Kidney tubule cell (primary cell): ENCODE measurements at places on chromosomes 12 and 14.
A peak's percentile ranks its signal among the peaks of the same experiment; 100 is the strongest.

DNA sequence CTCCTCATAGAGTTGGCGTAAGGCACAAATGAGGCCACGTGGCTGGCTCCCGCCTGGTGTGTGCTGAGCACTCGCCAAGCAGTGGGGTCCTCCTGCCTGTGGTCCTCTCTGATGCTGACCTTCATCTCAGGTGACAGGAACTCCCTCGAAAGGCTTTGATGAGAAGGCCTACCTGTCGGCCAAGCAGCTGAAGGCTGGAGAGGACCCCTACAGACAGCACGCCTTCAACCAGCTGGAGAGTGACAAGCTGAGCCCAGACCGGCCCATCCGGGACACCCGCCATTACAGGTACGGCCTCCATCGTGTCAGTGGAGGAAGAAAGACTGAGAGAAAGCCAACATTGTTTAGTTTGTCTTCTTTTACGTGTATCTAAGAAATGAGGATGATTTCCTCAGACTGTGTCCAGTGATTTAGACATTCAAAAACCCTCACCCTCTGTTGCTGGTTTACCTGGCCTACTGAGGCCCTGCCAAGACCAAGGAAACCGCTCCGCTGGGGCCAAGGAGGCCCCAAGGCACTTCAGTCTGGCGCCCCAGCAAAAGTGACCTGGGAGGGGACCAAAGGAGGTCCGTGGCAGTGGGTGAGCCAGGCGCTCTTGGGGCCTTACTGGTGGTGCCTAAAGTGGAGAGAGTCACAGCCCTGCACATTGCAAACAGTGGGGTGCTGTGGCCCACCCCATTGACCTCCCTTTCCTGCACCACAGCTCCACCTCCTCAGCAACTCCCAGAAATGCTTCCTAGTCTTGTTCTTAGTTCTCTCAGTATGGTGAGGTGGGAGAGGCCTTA is 60.8 kb downstream of the GALNT16 start:
- no peak for DNase-seq

DNA sequence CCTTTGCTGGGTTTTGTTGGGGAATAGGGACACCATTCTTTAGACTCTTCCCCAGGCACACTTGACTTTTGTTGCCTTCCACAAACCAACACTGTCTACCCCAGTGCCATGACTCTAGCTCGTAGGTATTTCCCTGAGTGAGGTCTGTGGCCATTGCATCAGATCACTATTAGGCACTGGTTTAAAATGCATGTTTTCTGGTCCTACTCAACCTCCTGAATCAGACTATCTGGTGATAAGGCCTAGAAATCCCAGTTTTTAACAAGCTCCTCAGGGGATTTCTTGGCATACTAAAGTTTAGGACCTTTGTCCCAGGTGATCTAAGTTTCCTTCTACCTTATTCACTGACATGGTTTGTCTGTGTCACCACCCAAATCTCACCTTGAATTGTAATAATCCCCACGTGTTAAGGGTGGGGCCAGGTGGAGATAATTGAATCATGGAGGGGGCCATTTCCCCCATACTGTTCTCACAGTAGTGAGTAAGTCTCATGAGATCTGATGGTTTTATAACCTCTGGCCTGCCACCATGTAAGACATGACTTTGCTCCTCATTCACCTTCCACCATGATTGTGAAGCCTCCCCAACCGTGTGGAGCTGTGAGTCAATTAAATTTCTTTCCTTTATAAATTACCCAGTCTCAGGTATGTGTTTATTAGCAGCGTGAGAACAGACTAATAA is 87.8 kb upstream of the PSMC1 start:
- peak; percentile 61 for DNase-seq

DNA sequence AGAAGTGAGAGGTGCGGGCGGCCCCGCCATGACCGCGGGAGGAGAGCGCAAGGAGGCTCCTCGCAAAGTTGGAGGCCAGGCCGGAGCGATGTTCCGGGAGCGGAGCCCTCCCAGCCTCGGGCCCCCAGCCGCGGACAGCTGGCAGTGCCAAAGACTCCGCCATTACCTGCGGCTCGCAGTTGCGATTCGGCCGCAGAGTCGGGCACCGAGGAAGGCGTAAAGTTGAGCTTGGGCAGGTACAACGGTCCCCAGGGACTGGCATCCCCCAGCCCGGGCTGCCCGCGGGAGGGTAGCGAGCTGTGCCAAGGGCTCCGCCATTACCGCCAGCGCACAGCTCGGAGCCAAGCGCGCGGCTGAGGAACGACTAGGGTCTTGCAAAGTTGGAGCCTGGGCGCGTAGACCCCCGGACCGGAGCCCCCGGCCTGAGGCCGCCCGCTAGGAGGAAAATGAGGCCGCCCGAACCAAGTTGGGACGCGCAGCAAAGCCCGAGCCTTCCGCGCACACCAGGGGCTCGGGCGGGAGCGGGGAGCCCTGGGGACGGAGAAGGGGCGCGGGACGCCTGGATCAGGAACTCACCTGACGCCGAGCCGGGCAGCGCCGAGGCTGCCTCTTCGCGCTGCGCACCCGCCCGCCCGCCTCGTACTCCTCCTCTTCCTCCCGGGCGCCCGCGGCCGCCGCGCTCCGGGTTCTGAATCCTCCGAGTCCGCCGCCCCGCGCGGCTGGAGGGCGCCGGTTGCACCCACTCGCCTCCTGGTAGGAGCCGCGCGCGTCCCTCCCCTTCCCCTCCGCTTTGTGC is 677 bp downstream of the NOS1 start:
- no peak for DNase-seq

- no peak for DNase-seq
These were observed 52.0 kb upstream of the RIMBP2 start for GRCh38 chr12:130768120-130768519.

DNA sequence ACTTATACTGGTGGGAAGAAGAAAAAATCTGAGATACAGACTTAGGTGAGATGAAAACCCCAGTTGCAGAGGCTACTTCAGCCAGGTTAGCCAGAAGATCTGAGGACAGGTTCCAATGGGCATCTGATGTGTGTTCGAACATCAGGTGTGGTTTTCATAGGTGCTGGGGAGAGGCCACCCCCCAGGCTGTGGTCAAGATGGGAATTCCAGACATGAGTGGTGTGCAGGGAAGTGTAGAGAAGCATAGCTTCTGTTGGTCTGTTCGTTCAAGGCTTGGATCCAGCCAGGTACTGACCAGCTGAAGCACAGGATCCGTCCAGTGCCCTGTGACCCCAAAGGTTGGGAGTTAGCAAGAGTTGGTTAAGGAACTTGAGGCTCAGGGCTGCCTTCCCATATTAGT is 85.5 kb downstream of the SSPN start:
- peak; percentile 87 for DNase-seq

- DNase-seq, result no peak
These were observed 1.8 kb downstream of the NOVA1 start for GRCh38 chr14:26595926-26596542.

- peak; percentile 89 for DNase-seq
These were observed 158.6 kb downstream of the MON2 start for GRCh38 chr12:62625228-62625627.

GRCh38 chr12:44696542-44696941 is 179.6 kb downstream of the NELL2 start:
- peak; percentile 28 for DNase-seq

GRCh38 chr12:57164966-57165625 is 17.7 kb upstream of the LRP1-AS start:
- DNase-seq, result no peak

DNA sequence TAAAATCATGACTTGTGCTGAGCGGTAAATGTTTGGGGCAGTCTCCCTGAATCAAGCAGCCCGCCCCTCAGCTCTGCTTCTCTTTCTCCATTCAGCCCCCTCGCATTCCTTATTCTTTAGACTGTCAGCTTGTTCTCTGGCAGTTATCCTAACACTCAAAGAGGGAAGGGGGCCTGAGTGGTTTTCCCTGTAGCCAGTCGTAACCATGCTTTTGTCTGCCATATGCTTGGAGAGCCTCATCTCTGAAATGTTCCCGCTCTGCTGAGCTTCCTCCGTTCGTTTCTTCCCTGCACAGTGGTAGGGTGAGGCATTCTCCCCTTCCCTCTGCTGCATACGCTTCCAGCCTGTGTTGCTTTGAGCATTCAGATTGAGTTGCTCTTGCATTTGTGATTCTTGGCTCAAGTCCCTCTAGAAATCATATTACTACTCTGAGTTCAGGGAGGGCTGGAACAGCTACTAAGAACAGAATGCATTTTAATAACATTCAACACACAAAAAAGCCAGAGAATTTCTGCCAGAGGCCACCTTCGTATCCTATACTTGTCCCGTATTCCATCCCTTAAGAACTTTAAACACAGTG is 119.7 kb downstream of the FBXL14 start:
- peak; percentile 84 for DNase-seq

- no peak for DNase-seq
These were observed 21.6 kb upstream of the CAMKK2 start for GRCh38 chr12:121318121-121318520.

DNA sequence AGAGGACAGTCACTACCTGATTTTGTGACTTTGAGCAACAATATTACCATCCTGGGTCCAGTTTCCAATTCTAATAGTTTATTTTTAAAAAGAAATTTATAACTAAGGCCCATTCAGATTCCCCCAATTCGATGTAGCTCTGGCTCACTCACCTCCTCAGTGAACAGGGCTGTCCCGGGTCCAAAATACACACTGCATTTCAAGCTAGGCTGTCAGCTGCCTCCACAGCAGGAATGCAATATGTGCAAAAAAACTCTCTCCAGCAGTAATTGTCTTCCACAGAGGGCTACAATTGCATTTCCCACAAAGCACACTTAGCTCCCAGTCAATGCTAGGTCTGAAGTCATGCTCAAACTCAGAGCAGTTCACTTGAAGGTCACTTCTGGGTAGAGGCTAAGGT is 39.3 kb upstream of the ZNF641 start:
- DNase-seq, result no peak

DNA sequence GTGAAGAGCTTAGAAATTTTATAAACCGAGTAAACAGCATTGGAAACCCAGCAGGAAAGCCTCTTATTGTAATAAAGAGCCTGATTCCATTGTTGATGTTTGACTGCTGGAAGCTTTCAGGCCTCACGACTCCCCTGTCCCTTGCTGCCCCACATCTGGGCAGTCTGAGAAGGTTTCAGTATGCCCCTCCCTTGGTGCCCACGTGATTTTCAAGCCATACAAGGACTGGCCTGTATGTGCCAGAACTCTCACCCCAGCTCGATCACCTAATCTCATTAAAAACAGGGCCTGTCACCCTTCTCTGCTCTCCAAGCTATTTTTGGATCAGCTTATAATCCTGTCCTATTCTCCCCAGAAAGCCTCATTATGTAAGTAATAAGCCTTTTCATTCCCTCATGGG is 7.5 kb upstream of the PYROXD1 start:
- DNase-seq, result no peak

- DNase-seq, result peak; percentile 13
These were observed 14.2 kb downstream of the PTGER2 start for GRCh38 chr14:52328276-52328675.

GRCh38 chr14:98711453-98711852 is 560.5 kb downstream of the BCL11B start:
- no peak for DNase-seq

GRCh38 chr12:18224745-18225144 is 36.6 kb upstream of the PIK3C2G start:
- peak; percentile 53 for DNase-seq

GRCh38 chr14:32588448-32589320 is 259.6 kb downstream of the AKAP6 start:
- DNase-seq, result peak; percentile 64

GRCh38 chr12:10849425-10849878 is at the start of gene PRR4:
Gene PRR4 (minus strand): TSS chr12:10849475. CDS start chr12:10849437, 38 bp downstream.
- DNase-seq, result no peak

DNA sequence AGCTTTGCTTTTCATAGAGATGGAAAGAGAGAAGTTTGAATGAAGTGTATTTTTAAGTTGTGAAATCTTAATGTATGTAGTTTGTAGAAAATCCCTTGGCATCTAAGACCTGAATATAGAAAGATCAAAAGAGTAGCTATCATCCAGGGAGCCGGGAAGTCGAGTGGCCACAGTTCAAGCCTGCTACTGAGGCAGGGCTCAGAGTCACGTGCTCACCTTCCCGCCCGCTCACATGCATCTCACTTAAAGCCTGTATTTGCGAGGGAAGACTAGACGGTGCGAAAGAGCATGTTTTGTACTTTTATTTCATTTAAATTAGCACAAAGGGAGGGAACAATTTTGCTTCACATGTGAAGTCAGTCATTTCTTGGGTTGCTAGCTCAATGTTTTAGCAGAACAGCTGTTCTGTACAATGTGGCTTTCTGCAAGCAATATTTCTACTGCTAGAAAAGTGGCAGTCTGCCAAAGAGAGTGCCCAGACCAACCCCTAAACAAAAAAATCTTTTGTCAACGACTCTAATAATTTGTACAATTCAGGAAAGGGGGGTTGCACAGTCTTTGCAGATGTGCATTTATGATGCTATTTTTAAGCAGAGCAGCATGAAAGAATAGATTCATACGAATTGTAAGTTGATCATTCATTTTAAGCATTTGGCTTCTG is 290.7 kb downstream of the NPAS3 start:
- no peak for DNase-seq

DNA sequence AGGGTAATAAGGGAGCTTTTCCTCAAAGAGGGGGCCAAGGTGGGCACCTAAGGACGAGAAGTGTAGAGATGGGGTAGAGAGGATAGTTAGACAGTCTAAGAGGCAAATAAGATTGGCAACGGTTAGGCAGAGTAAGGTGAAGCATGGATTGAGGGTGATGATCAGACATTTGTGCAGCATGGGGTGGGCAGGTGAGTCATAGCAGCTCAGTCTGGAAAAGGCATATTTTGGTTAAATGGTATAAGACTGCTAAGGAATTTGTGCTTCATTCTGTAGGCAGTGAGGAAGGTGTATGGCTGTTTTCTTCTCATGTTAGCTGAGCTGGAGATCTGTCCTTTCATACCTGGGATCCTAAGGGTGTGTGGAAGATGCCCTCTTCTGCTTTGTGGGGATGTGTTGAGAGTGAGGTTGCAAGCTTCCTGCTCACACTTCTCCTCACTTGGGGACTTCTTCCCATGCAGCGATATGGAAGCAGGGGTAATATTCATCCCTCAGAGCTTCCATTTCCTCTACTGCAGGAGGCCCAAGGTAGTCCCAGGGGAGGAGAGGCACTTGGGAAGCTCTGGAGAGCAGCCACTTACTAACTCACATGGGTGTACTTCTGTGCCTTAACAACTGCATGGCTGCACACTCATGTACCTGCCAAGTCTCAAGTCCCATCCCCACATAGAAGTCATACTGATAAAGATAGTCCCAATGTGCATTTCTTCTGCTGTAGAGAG is 28.9 kb downstream of the GSG1 start:
- no peak for DNase-seq

DNA sequence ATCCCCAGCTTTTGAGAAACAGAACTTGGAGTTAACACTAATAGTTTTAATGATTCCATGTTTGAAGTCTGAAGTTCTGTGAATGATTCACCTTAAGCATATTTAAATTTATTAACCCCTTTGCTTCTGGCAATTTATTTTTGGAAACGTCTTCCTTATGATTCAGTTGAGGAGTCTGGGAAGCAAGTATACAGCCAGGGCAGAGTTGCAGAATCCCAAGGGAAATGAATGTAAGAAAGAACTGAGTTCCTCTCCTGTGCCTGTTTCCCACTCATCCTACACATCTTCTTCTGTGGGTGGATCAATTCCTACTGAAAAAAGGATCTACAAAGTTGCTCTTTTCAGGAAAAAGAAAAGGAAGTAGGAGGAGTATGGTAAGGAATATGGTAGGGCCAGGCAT is 108.2 kb upstream of the CCDC91 start:
- peak; percentile 3 for DNase-seq
